ENCODE measurements at places on chromosomes 11 and 22. TPM values are rescaled to one million over a fixed set of nuclear protein-coding genes. Genes with fewer than 3 reads are reported as not detected.

- H3K36me3 ChIP-seq, result no peaks in the 10 kb centered on the region
- no peak overlapping the region for H3K4me3 ChIP-seq
- H3K4me1 ChIP-seq, result peaks cover 25% of the 10 kb centered on the region
- no peaks in the 10 kb centered on the region for H3K27me3 ChIP-seq
Measured at GRCh38 chr22:23073526-23074229, 3.4 kb downstream of the GNAZ start.

DNA sequence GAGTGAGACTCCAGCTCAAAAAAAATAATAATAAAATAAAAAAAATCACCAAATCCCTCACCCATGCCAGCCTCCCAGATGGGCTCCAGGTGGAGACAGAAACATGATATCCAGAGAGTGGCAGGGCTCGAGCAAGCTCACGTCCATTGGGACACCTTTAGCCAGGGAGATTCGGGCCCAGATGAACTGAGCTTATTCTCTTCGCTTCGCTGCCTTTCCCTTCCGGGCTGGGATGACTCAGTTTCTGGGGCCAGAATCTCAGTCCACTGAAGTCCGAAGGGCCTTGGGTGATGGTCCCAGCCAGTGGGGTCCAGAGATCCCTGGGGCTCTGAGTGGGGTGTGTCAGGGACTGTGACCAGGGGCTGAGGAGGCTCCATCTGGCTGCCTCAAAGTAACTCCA lies 23.0 kb upstream of the MYEOV start:
- no peak overlapping the region for H3K27ac ChIP-seq
- DNase-seq, result no peak
- H3K4me1 ChIP-seq, result no peaks in the 10 kb centered on the region
- H3K36me3 ChIP-seq, result no peaks in the 10 kb centered on the region
- H3K4me3 ChIP-seq, result no peak overlapping the region
- no peaks in the 10 kb centered on the region for H3K27me3 ChIP-seq

DNA sequence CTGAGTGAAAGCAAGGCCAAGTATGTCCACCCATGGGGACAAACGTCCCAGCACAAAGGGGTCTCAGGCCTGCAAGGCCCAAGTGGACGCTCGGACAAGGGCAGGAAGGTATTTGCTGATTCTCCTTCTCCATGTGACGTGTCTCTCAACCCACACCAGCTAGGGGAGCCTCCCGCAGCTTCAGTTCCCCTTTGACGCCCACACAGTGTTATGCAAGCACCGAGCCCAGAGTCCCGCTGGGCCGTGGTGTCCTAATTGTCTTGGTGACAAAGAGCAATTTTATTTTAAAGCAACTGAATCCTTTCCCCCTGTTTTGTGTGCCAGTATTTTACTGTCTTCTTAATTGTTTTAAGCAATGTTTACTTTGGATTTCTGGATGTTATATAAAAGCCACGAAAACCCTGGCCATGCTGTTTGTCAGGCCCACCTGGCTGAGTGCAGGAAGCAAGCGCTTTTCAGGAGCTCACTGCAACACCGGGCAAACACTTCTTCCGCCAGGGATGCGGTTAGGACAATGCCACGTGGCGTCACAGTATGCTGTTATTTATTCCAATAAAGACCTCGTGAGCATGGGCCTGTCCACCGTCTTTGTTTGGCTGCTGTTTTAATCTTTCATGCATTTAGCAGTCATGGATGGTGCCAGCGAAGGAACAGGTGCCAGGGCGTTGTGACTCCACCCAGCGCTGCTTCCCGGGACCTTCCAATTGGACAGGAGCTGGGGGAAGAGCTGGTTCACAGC lies 8.2 kb upstream of the PARVG start:
- no peaks in the 10 kb centered on the region for H3K36me3 ChIP-seq
- H3K4me1 ChIP-seq, result no peaks in the 10 kb centered on the region
- H3K4me3 ChIP-seq, result no peak overlapping the region
- H3K27ac ChIP-seq, result no peak overlapping the region
- no peak for DNase-seq

SLC5A4 gene
- 0.22 TPM for total RNA-seq

DEAF1 gene
- 33.9 TPM for total RNA-seq

- H3K4me3 ChIP-seq, result no peak overlapping the region
- no peak overlapping the region for H3K27ac ChIP-seq
- no peaks in the 10 kb centered on the region for H3K27me3 ChIP-seq
- H3K4me1 ChIP-seq, result peaks cover 35% of the 10 kb centered on the region
- H3K36me3 ChIP-seq, result no peaks in the 10 kb centered on the region
Measured at GRCh38 chr11:76791861-76792260, 8.7 kb downstream of the TSKU start.

DNA sequence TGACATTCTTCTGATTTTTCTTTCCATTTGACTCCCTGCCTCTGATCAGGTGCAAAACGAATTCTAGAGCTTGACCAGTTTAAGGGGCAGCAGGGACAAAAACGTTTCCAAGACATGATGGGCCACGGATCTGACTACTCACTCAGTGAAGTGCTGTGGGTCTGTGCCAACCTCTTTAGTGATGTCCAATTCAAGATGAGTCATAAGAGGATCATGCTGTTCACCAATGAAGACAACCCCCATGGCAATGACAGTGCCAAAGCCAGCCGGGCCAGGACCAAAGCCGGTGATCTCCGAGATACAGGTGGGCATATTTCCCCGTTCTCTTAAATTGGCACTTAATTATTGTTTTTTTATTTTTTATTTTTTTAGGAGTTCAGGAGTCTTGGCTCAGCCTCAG lies 15.4 kb downstream of the XRCC6 start:
- no peaks in the 10 kb centered on the region for H3K4me1 ChIP-seq
- no peak overlapping the region for H3K4me3 ChIP-seq
- DNase-seq, result no peak
- no peaks in the 10 kb centered on the region for H3K27me3 ChIP-seq
- H3K36me3 ChIP-seq, result peaks cover 60% of the 10 kb centered on the region

HPX gene
- 4.6 TPM for total RNA-seq

DNA sequence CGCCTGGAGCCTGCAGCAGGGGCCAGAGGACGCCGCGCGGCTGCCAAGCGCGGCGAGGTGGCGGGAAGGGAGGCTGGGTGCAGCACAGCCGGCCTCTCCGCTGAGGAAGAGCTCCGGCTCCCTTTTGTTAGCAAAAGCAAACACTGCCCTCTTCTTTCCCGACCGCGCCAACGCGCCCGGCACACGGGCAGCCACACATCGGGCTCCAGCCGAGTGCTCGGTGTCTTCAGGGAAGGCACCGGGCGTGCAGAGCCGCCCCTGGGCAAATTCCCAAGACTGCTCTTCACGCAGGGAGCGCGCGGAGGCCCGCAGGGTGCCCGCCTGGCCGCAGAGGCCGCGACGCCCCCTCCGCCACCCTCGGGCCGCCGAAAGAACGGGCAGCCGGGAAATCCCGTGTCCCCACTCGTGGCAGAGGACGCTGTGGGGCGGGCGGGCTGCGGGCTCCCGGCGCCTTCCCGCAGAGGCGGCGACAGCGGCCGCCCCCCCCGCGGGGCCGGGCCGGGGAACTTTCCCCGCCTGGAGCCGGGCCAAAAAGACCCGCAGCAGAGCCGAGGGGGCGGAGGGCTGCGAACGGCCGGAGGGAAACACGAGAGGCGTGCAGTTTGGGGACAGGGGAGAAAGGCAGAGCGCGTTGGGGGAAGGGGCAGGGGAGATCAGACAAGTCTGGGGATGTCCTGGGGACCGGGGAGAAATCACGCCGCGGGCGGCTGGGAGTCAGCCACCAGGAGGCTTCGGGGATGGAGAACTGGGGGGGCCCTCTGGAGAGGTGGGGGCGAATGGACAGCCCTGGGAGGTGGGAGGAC lies 931 bp downstream of the CADM1 start:
- H3K36me3 ChIP-seq, result no peaks in the 10 kb centered on the region
- H3K4me1 ChIP-seq, result no peaks in the 10 kb centered on the region
- no peaks in the 10 kb centered on the region for H3K27me3 ChIP-seq
- H3K27ac ChIP-seq, result no peak overlapping the region

KRTAP5-7 gene
- total RNA-seq, result not detected

DNA sequence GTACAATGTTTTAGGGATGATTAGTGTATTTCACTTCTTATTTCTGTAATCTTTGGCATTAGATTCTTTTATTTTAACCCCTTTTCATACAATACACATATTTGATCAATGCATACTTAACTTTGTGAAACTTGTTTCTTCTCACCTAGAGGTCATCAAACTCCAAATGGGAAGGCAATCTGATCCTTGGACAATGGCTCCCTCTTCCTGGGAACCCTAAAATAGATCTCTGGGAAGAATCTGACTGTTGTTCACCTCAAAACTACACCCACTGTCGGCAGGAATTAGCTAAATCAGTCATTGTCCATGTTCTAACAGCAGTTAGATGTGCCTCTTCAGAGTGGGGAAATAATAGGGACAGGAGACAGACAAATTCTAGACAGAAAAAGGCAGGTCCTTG lies 707.4 kb upstream of the CHORDC1 start:
- H3K4me3 ChIP-seq, result no peak overlapping the region
- H3K27ac ChIP-seq, result no peak overlapping the region
- H3K4me1 ChIP-seq, result no peaks in the 10 kb centered on the region

COX8A gene
- total RNA-seq, result 536 TPM

- H3K36me3 ChIP-seq, result no peaks in the 10 kb centered on the region
- H3K4me3 ChIP-seq, result no peak overlapping the region
- no peak for DNase-seq
- no peak overlapping the region for H3K27ac ChIP-seq
- no peaks in the 10 kb centered on the region for H3K27me3 ChIP-seq
Measured at GRCh38 chr11:70631624-70632047, 233.3 kb downstream of the CTTN start.

DNA sequence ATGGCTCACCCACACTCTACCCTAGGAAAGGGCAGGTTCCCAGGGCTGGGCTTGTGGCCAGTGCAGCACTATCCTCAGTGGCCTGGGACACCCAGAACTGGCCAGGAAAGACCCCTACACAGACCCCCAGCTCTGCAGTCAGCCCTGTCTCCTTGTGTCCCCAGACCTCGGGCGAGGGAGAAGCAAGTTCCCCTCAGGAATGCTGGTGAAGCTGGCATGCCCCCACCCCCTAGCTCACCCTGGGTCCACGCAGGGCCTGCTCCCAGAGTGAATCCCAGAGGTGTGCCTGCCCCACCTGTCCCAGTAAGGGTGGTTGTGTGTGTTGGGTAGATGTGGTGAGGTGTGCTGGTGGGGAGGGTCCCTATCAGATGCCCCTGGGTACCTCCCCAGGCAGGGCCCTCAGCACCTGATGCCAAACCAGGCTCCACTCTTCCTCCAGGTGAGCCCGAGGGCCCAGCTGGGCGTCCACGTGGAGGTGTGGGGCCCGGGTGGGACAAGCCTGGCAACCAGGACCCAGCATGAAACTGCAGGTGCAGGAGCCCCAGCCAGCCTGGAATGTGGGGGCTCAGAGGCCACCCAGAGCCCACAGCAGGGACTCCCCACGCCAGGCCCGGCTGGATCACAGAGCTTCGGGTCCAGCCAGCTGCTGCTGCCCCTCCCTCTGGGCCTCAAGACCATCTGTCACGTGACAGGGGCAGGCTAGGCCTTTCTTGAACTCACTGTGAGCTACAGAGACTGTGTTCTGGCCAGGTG lies 48.4 kb upstream of the KCNQ1OT1 start:
- DNase-seq, result no peak
- H3K27ac ChIP-seq, result no peak overlapping the region
- H3K36me3 ChIP-seq, result no peaks in the 10 kb centered on the region
- H3K4me3 ChIP-seq, result no peak overlapping the region

DNA sequence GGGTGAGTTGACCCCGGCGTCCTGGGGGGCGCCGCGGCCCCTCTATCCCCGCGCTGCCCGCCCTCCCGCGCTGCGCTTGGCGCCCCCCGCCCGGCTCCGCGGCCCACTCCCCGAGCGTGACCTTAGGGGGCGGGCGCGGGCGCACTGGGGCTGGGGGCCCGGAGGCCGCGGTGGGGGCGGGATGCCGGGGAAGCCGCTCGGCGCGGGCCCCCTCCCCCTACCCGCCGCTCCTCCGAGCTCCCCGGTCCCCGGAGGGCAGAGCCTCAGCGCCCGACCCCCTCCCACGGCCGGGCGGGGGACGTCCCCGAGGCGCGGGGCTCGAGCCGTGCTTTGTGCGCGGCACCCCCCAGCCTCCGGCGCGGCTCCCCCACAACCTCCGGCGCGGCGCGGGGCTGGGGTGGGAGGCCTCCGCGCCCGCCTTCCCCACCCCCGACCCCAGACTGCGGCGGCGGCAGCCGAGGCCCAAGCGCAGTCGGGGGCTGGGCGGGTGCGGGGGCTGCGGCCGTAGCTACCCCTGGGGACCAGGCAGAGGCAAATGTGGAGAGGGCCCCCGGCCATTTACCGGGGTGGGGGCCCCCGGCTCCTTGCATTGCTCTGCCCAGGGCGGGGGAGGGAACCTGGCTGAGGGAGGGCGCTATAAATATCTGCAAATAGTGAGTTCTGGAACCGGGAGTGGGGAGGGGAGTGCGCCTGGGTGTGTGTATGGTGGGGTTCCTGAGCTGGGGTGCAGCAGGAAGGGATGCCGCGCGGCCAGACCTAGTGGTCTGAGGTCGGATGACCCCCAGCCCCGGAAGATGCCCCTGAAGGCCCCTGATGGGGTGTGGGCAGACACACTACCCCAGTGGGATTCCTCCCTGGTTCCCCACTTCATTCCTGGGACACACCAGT lies 988 bp downstream of the MGAT3 start:
- DNase-seq, result no peak
- no peaks in the 10 kb centered on the region for H3K36me3 ChIP-seq

DNA sequence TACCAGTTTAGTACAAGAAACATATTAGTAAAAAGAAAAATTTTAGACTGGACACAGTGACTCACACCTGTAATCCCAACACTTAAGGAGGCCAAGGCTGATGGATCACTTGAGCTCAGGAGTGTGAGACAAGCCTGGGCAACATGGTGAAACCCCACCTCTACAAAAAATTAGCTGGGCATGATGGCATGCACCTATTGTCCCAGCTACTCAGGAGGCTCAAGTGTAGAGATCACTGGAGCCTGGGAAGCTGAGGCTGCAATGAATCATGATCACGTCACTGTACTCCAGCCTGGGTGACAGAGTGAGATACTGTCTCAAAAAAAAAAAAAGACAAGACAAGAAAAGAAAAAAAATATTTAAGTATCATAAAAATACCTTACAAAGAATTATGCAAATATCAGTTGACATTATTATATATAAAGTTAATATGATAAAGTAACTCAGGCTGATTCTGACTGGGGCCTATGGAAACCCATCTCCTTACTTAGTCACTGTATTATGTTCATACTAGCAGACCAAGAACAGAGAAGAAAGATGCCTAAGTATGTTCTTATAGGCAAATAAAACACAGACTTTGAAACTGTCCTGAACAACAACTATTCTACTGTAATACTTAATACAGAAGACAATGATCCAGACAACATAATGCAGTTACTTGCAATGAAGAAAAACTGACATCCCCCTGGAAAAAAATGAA lies 27.3 kb downstream of the FAM168A start:
- peak; percentile 8 for DNase-seq
- no peak overlapping the region for H3K27ac ChIP-seq
- H3K4me3 ChIP-seq, result no peak overlapping the region

RIMBP3C gene
- total RNA-seq, result 0.15 TPM
